ENCODE measurements at places on chromosomes 5 and 9.

GRCh38 chr9:33467526-33467925 is 6.2 kb downstream of the NOL6 start:
- no peak for DNase-seq

DNA sequence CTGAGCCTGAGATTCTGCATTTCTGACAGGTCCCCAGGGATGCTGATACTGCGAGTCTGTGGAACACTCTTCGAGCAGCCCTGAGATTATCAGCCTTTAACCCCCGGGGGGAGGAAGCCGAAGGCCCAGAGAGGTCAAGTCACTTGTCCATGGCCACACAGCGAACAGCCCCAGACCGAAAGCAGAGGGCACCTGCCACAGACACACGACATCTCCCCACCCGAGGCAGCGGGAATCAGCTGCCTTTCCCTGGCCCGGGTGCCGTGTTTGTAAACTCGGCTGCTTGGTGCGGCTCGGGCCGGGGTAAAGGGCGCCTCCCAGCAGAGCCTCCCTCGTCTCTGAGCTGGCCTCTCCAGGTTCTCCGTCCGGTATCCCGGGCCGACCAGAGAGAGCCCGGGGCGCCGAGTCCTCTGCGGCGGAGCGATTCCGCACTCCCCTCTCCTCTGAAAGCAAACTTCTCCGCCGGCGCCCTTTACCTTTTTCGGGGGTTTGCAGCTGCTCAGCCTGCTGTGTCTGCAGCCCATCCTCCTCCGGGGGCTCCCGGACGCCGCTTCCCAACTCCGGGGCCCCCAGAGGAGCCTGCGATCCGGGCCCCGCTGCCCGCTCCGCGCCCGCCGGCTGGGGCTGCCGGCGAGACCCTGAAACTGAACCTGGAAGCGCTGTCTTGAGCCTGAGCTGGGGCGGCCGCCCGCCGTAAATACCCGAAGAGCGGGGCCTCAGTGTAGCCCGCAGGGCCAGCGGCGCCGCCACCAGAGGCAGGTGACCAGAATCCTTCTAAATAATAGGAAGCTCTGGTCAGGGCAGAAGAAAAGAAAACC is at the start of gene CCDC69:
CCDC69 (minus strand) TSS at position 646 of the 818 bp plus-strand sequence; CDS start at position 524, 122 bp downstream.
- DNase-seq: peak; percentile 32

DNA sequence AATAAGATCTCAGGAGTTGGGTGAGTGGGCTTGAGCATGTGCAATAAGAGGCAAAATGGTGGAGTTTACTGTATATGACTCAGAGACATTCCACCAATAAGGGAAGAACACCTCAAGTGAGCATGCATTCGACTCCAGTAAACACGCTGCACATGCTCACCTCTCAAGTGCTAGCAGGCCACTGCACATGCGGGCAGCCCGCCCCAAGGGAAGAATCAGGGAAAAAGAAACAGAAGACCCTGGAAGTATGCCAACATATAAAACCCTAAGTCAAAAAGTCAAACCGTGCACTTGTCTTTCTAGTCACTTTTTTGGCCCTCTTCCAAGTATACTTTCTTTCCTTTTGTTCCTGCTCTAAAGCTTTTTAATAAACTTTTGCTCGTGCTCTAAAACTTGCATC is 245.3 kb upstream of the RASA1 start:
- no peak for DNase-seq

DNA sequence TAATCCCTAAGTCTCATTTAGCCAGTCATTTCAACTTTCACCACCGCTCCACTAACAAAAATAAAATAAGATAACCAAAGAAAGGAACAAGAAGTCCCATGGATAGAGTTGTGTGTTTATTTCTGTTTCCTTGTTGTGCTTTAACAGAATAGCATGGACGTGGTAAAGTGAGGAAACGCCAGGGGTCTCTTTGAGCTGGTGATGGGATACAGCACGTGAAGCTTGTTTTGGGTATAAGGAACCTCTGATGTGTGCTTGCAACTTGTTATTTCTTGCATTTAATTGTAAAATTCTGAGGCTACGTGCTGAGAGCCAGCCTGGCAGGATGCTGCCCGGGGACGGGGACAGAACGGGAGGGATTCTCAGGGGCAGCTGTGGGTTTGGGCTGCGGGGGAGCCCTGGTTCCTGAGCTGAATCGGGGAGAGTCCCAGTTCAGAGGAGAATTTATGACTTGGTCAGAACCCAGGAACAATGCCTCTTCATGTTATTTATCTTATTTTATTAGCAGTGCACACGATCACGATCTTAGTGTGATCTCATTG is 63.4 kb downstream of the ANKRD33B start:
- DNase-seq: no peak

DNA sequence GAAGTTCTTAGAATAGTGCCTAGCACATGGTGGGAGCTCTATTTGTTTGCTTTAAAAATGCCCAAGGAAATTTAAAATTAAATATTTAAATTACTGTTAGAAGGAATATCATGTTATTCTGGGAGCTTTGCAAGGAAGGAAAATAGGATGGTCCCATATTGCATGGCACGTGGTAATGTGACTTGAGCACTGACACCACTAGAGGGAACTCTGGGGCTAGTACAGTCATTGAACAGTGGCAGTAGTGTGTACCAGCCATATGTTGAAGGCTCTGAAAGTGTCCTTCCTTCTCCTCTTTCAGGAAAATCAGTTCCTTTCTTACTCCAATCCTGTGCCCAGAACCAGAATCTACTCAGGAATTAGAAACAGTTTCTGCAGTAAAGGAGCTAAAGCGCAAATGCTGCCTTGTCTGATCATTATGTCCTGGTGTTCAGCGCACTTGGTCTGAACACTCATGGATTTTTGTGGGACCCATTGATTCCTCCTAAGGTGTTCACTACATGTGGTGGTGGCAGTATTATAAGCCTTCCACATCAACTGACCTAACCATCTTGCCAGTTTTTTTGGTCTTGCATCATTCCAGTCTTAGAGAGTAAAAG is 54.1 kb downstream of the GDA start:
- DNase-seq: peak; percentile 64

- no peak for DNase-seq
Observed at GRCh38 chr9:118630931-118631595, 738.2 kb downstream of the BRINP1 start.

- DNase-seq: peak; percentile 12
Observed at GRCh38 chr5:127518319-127518621, 830 bp downstream of the PRRC1 start.

GRCh38 chr5:85225388-85225787 is 840.7 kb upstream of the EDIL3 start:
- DNase-seq: no peak

GRCh38 chr9:28121366-28121765 is 548.1 kb upstream of the C9orf72 start:
- no peak for DNase-seq

GRCh38 chr5:91288118-91288916 is 94.8 kb downstream of the ARRDC3 start:
- DNase-seq: no peak

DNA sequence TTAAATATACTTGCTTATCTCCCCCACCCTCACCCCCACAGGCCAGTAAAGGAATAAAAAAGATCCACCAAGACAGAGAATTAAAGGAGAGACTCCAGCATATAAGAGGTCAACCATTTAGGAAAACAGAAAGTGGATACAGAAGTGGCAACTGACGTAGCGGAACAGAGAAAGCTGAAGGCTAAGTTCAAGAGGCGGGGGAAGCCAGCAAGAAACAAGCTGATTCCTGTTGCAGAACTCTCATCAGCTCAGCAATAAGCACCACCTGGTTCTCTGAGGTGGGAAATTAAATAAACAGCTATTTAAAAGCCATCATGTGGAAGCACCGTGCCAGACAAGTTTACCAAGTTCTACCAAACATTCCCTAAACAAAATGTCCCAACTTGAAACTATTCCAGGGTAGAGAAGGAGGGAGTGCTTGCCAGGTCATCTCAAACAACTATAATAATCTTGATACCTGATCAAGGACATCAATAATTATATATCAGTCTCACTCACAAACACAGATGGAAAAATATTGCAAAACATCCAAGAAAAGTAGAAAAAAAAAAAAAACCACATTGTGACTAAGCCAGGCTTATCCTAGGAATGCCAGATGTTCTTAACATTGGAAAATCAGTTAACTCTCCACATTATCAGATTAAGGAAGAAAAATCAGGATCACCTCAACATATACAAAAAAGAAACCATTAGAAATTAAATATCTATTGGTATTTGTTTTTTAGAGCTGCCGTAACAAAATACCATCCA is 7.3 kb upstream of the ARL15 start:
- peak; percentile 53 for DNase-seq

DNA sequence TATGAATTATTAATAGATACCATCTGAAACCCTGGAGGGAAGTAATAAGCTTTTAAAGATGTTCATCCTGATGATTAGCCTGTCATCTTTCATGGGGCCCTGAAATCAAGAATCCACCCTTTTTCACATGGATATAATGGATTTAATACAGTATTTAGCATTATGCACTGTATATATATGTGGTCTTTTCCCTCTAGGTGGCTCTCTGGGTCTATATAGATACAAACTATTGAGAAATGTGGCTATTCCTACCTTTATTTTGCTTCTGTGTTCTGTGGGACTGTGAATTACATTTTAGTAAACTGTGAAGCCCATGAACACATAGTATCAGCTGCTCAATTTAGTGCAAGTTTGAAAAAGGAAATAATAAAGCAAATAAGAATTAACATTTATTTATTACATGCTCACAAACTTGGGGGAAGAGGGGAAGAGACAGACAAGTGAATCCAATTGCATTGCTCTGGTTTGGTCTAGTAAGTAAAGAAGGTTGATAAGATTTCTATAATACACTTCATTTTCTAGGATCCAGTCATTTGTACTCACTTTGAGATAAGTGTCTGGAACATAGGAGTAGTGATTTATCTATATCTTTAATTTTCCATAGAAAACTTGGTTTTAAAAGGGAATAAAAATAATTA is 112.2 kb downstream of the SCAMP1 start:
- peak; percentile 30 for DNase-seq

DNA sequence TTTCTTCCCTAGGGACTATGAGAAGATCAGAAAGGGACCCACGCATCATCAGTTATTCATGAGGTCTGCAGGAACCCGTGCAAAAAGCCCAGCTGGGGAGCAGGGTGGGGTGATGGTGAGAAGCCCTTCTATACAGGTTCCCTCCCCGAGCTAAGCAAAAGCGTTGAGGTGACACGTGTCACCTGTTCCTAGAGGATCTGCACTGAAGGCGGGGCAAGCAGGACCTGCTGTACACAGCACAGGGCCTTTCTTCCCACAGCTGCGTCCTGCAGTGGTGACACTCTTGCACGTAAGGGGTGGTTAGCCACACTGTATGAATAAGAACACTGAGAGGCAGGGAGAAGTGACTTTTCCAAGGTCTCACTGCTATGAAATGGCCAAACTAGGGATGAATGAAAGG is 37.2 kb upstream of the SH3PXD2B start:
- no peak for DNase-seq

DNA sequence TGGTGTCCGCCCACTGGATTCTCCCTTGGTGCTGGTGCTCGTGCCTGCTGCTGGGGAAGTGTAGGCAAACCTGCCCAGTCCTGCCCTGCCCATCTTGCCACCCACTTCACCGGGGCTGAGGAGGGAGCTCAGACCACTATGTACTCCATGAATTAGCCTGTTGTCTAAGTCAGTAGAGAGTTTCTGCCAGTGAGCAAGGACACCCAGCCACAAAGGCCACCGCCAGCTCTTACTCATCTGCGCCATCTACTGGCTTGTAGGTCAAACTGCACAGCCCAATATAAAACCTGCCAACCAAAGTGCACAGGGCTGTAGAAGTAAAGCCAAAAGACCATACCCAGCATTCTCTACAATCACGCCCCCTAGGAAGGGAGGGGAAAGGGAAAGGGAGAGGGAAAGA is 102.3 kb downstream of the GLIS3 start:
- DNase-seq: peak; percentile 46

DNA sequence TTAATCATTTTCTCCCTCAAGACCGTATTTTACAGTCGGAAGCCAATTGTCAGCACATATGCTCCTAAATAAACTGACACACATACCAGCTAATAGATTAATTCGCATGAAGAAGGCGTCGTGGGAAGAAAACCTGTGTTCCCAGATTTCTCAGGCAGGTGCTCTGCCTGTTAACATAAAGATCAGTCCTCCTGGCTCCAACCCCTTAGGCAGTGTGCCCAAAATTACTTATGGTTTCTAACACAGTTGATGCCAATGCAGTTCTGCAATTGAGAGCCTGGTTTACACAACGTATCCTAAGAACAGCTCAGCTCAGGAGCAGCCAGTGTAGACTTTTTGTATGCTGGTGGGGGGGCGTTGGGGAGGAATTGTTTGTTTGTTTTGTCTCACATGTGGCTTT is 208.3 kb downstream of the ENC1 start:
- DNase-seq: peak; percentile 89

All from NCI-H2171 treated with DMSO at 0.1 percent for 48 hours (cell line).